Stimulated activated CD4-positive, alpha-beta T cell treated with anti-CD3 and anti-CD28 coated beads, Interleukin-15, amount 100 ng/mL, for 1 hour (primary cell): ENCODE measurements at places on chromosomes 12 and 14.

DNA sequence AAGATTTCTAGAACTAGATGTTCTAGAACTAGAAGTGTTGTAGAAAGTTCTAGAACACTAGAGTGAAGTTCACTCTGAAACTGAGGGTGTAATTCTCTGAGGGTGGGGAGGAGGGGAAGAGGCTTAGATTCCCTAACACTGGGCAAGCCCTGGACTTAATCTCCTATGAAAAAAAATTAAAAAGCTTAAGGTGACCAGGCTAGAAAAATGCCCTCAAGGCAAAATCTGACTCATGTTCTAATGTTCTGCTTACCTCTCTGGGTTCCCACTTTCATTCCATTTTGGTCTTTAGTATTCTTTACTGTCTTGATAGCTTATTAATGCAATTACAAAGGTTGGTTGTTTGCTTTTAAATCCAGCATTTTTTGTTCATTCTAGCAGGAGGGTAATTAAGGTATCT, 101.5 kb downstream of the KICS2 start:
- DNase-seq: no peak

DNA sequence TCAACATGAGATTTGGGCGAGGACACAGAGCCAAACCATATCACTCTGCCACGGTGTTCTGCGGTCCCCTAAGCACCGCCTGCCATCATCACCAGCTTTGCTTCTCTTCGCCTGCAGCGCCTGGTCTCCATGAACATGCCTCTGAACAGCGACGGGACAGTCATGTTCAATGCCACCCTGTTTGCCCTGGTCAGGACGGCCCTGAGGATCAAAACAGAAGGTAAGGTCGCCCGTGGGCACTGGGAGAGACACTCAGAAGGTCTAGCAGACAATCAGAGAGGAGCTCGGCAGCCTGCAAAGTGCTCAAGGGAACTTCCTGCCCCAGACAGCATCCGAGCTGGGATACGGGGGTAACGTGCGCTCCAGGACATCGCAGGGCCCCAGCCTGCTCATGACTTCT, 126.0 kb upstream of the FKBP4 start:
- DNase-seq: no peak

DNA sequence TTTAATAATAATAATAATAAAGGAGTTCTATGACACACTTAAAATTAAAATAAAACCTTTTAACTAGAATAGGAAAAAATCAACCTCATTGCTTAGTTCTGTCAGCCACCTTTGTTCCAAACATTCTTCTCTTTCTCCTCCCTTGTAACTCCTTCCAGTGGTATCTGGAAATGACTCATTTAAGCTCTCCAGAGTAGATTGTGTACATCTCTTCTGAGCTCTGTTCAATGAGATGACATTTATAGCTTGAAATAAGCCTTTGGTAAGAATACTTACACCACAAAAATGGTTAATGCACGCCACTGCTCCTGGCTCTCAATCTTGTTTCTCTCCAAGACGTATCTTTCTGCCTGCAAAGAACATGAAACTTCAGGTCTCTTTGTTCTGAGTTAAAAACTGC, 70.3 kb downstream of the STAB2 start:
- DNase-seq: no peak

DNA sequence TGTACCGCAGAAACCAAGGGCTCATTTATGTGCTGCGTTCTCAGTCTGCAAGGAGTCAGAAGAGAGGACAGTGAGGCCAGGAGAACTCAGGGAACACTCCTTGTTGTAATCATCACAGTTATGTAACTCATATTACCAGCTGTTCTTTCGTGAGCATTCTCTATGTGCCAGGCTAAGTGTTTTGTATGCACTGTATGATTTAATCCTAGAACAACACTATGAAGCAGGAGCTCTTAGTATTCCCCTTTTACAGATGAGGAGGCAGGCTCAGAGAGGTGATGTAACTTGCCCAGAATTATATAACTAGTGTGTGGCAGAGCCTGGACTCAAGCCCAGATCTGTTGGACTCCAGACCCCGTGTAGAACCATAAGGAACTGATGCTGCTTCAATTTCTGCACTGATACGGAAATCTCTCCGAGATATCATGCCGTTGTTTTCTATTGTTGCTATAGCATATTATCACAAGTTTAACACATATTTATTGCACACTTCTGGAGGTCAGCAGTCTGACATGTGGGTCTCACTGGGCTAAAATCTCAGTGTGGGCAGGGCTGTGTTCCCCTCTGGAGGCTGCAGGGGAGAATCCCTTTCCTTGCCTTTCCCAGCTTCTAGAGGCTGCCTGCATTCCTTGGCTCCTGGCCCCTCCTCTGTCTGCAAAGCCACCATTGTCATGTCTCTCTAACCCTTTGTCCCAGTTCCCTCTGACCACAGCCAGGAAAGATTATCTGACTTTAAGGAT, 16.3 kb upstream of the CD9 start:
- no peak for DNase-seq

- no peak for DNase-seq
Observed at GRCh38 chr12:78086553-78087362, 256.1 kb downstream of the NAV3 start.

GRCh38 chr12:48296586-48297282, 54.0 kb downstream of the ZNF641 start:
- no peak for DNase-seq

GRCh38 chr12:119683816-119684215, 15.9 kb downstream of the PRKAB1 start:
- no peak for DNase-seq

DNA sequence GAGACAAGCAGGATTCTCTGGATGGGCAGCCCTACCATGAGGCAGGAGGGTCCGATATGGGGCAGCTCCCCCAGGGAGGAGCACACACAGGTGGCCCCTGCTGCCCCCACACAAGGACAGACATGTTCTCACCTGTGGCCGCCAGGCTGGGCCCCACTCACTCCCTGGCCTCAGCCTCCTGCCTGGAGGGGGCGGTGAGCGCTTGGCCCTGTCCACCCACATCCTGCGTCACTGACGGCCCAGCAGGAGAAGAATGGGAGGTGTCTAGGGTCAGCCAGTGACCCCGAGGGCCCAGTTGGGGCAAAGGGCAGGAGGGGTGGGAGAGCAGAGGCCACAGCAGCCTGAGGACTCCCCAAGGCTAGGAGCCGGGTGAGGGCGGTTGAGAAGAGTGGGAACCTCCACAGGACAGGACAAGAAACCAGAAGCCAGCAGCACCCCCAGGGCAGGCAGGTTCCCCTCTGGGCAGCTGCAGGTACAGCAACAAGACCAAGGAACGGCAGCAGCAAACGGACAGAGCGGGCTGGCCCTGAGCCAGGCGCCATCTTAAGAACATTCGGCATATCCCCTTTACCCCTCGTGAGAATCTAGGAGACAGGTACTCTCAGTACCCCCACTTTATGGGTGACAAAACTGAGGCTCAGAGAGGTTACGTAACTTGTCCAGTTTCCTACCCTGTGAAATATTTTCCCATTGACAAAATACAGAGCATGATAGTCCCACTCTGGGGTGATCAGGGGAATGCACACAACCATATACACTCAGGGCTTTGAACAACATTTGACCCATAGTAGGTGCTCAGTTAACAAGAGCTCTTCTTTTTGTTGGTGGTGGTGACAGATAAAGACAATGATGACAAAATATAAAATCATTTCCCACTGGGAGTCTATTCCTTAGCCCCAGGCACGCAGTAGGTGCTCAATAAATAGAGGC, 74.3 kb downstream of the NCOR2 start:
- no peak for DNase-seq

DNA sequence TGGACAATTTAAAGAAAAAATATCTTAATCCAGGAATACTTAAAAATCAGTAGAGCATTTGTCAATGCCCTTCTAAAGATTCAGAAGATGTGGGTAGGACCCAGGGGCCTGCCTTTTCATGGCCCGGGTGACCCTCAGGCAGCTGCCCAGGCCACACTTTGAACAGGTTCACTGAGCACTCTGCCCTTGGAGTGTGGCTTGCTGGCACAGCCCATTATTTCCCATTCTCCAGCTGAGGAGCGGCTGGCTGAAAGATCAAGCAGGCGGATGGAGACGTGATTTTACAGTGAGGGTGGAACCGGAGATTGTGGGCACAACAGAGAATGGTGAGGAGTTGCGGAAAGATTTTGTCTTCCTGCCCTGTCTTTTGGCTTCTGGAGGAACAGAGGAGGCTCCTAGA, 7.1 kb upstream of the PRPH start:
- DNase-seq: no peak

GRCh38 chr12:28601570-28602058, 411.4 kb downstream of the CCDC91 start:
- no peak for DNase-seq

DNA sequence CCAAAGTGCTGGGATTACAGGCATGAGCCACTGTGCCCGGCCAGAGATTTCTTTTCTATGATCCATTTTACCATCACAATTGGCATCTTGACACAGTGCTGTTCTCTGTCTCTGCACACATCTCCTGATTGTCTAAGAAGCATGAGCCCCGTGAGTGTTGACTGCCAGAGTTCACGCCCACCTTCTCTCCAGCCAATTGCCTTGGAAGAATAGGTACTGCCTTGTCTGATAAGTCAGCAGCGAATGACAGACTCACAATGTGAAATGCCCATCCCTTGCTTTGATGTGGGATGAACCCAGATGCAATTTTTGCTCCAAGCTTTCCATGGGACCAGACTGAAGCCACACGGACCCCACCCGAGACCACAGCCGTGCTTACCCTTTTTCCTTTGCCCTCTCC, 19.3 kb downstream of the EIF5 start:
- no peak for DNase-seq

- DNase-seq: no peak
Observed at GRCh38 chr14:37054144-37054543, 118.3 kb downstream of the SLC25A21 start.

- no peak for DNase-seq
Observed at GRCh38 chr12:91127751-91128150, 16.5 kb upstream of the LUM start.

DNA sequence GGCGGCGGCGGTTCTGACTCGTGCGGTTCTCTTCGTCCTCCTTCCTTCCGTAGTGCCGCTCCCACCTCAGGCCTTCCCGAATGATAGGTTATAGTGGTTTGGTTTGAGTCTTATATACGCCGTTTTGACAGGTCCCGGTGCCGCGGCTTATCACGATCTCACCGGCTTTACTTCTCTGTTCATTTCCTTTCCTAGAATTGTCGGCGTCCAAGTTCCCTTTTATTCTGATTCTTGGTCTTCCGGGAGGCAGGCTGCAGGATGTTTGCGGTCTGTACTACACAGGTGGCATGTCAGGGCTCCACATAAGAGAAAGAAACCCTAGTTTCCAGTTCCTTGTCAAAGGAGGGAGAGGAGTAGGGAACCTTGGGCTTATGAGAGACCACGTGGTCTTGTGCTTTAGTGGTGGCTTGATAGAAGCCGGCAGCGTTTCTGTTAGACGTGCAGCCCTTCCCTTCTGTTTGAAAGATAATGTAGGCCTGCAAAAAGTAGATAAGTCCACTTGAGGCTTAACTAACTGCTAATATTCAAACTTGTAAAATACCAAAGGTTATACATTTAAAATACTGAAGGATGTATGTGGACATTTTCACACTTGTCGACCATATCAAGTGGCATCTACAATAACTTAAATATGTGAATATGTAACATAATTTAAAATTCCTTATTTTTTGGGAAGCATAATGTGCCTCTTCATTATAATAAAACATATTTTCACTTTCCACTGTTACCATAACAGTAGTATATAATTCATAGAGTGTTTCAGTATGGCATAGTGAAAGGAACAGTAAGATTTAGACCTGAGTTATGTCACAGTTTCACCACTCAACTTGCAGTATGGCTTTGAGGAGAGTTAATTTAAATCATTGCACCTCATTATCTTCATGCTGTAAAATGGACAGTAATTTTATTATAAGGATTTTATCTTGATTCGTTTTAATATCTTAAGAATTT, 804 bp downstream of the USP15 start:
- DNase-seq: no peak

DNA sequence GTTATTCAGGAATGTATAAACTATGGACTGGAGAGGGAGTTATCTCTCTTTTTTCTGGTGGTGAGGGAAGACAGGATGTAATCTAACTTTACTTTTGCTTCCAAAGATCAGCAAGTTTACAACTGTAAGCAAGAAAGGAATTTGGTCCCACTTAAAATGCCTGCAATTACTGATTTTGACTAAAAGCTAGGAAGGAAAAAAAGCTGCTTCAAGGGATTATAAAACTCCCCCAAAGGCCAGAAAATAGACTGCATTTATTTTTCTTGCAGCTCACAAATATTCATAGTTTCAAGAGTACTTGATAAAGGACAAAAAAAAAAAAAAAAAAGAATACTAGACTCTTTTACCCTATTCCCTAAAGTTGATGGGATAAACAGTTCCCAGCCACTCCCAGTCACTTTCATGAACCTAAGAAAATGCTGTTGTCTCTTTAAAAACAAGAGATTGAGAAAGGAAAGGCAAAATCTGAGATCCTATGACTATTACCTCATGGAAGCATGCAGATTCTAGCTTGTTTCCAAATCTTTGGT, 128.7 kb upstream of the BMP4 start:
- no peak for DNase-seq

DNA sequence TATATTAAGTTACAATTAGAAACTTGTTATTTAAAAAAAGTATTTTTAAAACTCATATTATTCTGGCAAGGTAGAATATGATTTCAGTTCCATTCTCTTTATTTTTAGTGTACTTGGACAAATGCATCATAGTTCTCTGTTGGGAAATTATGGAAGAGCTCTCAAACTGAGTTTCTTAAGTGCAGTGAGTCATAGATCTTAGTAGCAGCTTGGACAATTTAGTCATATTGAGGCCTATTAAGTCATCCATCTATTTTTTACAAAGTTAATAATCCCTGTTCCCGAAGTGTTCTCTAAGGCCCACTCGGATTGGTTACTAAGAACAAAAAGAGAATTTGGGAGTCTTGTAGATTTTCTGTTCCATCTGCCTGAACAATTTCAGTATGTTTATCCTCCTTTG, 113.9 kb downstream of the ANO4 start:
- no peak for DNase-seq

- DNase-seq: no peak
Observed at GRCh38 chr12:105467710-105468366, 137.3 kb downstream of the C12orf75 start.

DNA sequence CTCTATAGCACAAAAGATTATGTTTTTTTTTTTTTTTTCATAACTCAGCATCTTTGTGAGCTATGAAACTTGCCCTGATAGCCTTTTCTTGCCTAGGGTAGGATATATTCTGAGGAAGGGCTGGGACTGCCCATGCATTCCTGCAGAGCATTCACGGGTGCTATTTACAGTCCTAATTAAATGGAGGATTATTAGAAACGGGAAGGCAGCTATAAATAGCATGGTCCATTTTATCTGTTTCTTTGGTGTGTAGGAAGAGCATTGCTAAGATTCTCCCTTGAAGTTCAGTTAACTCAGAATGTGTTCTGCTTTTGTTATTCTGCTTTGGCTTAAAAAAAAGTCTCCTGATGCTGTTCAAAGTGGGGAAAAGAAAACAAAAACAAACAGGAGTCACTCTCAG, 630.9 kb downstream of the DIO2 start:
- DNase-seq: no peak

DNA sequence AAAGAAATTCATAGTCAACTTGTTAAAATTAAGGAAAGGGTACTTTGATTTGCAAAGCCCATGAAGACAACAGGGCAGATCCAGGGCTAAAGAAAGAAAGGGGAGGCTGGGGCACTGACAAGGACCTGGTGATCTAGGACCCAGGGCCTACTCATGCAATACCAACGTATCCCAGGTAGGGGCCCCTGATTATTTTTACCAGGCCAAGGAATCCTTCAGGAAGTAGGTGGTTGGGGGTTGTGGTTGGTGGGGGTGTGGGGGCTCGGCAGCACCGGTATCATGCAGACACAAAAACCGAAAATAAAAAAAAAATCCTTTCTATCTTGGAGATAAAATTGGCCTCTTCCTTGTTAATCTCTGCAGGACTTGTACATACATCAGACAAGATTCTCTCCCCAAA, 47.5 kb downstream of the GSC start:
- DNase-seq: no peak

GRCh38 chr12:11078246-11078645, 13.9 kb downstream of the TAS2R43 start:
- DNase-seq: no peak
